Endothelial cell (in vitro differentiated cells): ENCODE measurements at places on chromosomes 13 and 19.

GRCh38 chr13:79451500-79451962 is 29.4 kb upstream of the NDFIP2 start:
- H3K4me1 ChIP-seq, result peaks cover 21% of the 10 kb centered on the region
- no peak overlapping the region for H3K4me3 ChIP-seq
- no peak for DNase-seq
- no peak overlapping the region for H3K27ac ChIP-seq
- H3K36me3 ChIP-seq, result no peaks in the 10 kb centered on the region

DNA sequence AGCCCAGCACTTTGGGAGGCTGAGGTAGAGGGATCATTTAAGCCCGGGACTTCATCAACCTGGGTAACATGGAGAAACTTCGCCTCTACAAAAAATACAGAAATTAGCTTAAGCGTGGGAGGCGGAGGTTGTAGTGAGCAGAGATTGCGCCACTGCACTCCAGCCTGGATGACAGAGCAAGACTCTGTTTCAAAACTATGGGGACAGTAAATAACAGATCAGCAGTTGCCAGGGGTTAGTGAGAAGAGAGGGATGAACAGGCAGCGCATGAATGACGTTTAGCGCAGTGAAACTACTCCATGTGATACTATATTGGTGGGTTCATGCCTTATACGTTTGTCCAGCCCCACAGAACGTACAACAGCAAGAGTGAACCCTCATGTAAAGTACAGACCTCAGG is 7.1 kb upstream of the ICAM3 start:
- DNase-seq, result no peak
- H3K4me3 ChIP-seq, result no peak overlapping the region
- no peak overlapping the region for H3K27ac ChIP-seq
- peaks cover 3% of the 10 kb centered on the region for H3K36me3 ChIP-seq
- H3K27me3 ChIP-seq, result peaks cover 7% of the 10 kb centered on the region
- no peaks in the 10 kb centered on the region for H3K4me1 ChIP-seq

- H3K4me3 ChIP-seq, result no peak overlapping the region
- no peaks in the 10 kb centered on the region for H3K4me1 ChIP-seq
These were observed 951 bp upstream of the MTUS2 start for GRCh38 chr13:28819046-28819730.

DNA sequence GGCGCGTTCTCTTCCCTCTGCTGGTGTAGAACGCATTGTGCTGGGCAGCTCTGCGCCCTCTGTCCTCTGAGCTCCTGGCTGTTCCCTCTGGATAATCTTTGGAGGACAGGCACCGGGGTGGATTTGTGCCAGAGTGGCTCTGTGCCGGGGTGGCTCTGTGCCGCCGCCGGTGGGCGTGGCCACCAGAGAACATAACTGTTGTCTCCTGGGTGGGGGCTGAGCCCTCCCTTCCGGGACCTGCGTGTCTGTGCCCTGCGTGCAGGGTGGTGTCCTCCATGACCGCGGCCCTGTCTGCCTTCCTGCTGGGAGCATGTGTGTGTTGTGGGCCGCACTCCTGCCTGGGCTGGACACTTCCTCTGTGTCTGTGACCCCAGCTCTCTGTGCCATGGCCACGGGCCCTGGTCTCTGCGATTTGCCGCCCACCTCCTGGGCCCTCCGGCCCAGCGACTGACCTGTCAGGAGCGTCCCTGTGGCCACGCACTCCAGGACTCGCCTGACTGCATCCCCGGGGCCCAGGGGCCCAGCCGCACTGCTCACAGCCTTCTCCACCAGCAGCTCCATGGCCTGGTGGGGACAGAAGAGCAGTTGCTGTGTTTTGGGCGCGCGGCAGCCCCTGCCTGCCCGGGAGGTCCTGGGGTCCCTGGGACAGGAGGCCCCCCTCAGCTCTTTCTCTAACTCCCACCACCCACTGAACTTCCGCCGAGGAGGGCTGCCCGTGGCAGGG is 22.4 kb upstream of the MATK start:
- H3K4me3 ChIP-seq, result peak overlapping the region; percentile 83
- no peak for DNase-seq
- peaks cover 11% of the 10 kb centered on the region for H3K4me1 ChIP-seq
- peaks cover 6% of the 10 kb centered on the region for H3K27me3 ChIP-seq

- H3K4me1 ChIP-seq, result no peaks in the 10 kb centered on the region
- peaks cover 1% of the 10 kb centered on the region for H3K27me3 ChIP-seq
- H3K4me3 ChIP-seq, result no peak overlapping the region
- no peak overlapping the region for H3K27ac ChIP-seq
These were observed 532.4 kb upstream of the NBEA start for GRCh38 chr13:34409496-34410182.

DNA sequence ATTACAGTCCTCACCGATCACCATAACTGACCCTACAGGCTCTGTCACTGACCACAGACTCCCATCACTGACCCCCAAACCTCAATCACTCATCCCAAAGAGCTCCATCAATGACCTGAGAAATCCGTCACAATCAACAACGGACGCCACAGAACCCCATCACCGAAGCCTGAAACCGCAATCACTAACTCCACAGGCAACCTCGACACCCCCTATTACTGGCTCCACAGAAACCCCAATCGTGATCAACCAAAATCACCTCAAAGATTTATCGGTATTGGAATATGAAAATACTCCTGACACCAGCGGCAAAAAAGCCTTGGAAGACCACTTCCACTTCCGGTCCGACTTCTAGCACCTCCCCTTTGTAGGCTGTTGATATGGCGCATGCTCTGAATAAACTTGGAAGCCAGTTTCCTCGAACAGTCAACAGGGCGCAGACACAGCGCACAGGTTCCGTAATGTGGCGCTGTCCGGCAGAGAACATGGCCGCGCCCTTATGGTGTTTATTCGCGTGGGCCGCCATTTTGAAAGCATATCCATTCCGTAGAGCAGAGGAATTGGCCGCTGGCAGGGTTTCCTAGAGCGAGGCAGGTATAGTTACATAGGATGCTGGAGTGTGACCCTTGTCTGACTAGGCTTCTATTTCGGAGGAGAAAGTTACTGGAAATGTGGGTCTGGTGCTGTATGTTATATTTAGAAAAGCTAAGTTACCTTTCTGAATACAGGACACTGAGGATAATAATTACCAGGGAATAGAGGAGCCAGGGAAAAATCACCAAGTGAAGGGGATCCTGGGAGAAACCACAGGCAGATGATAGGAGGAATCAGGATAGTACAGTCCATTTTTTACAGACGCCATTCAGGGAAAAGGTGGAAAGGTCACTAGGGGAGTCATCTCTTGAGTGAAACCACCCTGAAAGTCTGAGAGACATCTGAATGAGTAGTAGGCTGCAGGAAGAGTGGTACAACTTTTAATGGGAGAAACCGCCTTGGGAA is at the start of gene ZNF585A:
TSS of gene ZNF585A (minus strand) at position 328 of the 999 bp plus-strand sequence. CDS start 2,785 bp downstream, outside the sequence.
- H3K4me3 ChIP-seq, result no peak within 1 kb of the TSS
- H3K4me1 ChIP-seq, result no peaks in the 10 kb centered on the region
- H3K27ac ChIP-seq, result no peak within 1 kb of the TSS
- H3K27me3 ChIP-seq, result no peaks in the 10 kb centered on the region
- peaks cover 36% of the 10 kb centered on the region for H3K36me3 ChIP-seq
- peak; percentile 79 for DNase-seq

DNA sequence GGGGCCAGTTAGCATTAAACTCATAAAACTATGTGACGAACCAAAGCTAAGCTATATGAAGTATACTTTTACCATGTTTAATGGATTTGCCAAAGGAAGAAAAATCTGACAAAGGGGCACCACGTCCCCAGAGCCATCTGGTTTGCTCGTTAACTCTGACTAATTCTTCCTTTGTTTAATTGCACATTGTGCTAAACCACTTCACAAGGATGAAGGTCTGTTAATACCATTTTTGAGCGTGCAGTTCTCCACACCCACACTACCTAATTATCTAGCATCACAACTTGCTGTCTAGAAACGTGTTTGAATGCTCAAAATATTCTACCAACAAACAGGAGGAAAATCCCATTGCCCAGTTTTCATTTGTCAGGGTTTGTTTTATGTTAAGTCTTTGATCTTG is 74.8 kb downstream of the COL4A1 start:
- peak overlapping the region; percentile 2 for H3K4me3 ChIP-seq
- peak overlapping the region; percentile 91 for H3K27ac ChIP-seq
- peaks cover 64% of the 10 kb centered on the region for H3K36me3 ChIP-seq

DNA sequence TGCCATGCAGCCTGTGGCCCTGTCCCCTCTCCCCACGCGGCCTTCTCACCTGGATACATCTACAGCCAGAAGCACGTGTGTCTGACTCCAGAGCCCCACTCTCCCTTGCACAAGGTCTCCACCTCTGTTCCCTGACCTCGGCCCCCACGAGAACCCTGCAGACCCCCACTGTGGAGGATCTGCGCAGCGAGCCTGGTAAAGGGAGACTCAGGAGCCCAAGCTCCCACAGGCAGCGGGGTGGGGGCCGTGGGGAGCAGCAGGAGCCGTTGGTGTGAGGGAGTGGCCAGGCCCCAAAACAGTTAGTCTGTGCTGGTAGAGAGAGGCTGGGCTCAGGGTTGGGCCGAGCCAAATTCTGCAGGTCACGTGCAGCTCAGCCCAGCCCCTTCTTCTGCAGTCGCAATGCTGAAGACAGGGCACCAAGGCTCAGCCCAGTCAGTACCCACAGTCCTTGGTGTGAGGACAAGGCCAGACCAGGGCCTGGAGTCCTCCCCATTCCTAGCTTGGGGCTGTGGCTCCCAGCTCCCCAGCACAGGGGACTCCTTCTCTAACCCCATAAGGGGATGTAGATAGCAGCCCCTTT is 28.7 kb upstream of the SLC7A10 start:
- DNase-seq, result no peak
- no peak overlapping the region for H3K27ac ChIP-seq
- H3K4me1 ChIP-seq, result no peaks in the 10 kb centered on the region
- H3K27me3 ChIP-seq, result no peaks in the 10 kb centered on the region

DNA sequence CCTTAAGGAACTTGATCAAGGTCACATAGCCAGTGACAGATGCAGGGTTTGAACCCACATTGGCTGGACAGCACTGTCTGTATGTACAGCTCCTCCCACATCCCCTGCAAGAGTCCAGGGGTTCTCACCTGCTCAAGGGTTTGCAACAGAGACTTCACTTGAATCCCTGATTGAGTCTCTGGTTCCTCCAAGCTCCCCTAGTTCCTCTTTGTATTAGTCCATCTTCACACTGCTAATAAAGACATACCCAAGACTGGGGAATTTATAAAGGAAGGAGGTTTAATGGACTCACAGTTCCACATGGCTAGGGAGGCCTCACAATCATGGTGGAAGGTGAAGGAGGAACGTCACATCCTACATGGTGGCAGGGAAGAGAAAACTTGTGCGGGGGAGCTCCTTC is 72.8 kb upstream of the CLDN10 start:
- H3K4me1 ChIP-seq, result peaks cover 10% of the 10 kb centered on the region
- no peaks in the 10 kb centered on the region for H3K36me3 ChIP-seq
- H3K4me3 ChIP-seq, result no peak overlapping the region
- H3K27me3 ChIP-seq, result peaks cover 5% of the 10 kb centered on the region
- H3K27ac ChIP-seq, result no peak overlapping the region

DNA sequence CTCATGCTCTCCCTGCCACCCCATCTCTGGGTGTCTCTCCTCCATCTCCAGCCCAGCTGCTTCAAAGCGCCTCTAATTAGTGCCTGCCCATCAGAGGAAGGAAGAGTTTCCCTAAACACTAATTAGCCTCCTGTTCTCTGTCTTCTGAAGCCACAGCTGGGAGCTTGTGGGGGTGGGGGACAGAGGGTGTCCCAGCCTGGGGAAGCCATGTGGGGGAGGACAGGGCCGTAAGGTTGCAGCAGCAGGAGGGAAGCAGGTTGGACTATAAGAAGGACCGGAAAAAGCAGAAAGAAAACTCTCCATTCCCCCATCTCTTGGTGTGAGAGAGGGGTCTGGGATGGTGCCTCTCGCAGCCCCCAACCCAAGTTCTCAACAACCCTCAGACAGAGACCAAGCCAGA is 26.2 kb downstream of the SLC8A2 start:
- peak overlapping the region; percentile 67 for H3K4me3 ChIP-seq
- peaks cover 8% of the 10 kb centered on the region for H3K36me3 ChIP-seq
- no peak for DNase-seq
- peaks cover 17% of the 10 kb centered on the region for H3K27me3 ChIP-seq
